ENCODE measurements at places on chromosomes 4 and X.

- no peak for DNase-seq
These were observed 352.2 kb downstream of the IDS start for GRCh38 chrX:149152941-149153340.

DNA sequence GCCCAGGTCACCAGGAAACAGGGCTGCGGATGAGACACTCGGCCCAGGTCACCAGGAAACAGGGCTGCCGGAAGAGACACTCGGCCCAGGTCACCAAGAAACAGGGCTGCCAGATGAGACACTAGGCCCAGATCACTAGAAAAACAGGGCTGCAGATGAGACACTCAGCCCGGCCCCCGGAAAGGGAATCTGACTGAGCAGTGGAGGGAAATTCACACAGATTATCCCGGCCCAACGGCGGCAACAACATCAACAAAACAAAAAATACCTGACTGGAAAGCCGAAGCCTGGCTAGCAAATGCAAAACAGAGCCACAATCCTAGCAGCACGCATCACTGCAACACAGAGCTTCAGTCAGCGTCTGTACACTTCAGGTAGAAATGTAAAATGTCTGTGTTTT is 20.7 kb downstream of the AFAP1 start:
- no peak for DNase-seq

- DNase-seq = no peak
These were observed 191.5 kb downstream of the SLC7A11 start for GRCh38 chr4:138050601-138051000.

GRCh38 chr4:52572936-52573485 is 86.1 kb downstream of the USP46 start:
- no peak for DNase-seq

- DNase-seq = no peak
These were observed 17.3 kb upstream of the FMR1 start for GRCh38 chrX:147894366-147894963.

DNA sequence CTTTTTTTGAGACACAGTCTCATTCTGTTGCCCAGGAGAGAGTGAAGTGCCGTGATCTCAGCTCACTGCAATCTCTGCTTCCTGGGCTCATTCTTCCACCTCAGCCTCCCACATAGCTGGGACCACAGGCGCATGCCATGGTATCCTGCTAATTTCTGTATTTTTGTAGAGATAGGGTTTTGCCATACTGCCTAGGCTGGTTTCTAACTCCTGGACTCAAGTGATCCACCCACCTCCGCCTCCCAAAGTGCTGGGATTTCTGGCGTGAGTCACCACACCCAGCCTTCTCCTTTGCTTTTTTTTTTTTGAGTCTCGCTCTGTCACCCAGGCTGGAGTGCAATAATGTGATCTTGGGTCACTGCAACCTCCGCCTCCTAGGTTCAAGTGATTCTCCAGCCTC is 94.1 kb downstream of the PDS5A start:
- DNase-seq = no peak

- no peak for DNase-seq
These were observed 65.4 kb upstream of the FAM9C start for GRCh38 chrX:13109817-13110216.

DNA sequence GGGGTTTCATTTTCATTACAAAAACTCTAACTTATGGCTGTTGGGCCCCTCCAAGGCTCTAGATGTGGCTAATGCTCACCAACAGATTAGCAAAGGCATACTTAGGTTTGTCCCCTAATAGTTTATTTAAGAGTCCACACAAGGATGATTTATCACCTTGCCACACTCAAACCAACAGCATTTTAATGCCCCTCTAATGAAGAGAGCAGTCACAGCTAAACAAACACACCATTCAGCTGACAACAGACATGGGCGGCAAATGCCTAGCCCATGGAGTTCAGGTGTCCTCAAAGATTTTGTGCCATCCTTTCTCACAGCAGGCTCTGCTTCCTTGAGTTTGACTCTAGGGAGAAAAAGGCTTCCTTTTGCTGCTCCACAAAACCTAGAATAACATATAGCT is 61.8 kb upstream of the CITED1 start:
- DNase-seq = no peak

- DNase-seq = no peak
These were observed 215.5 kb upstream of the ZFP42 start for GRCh38 chr4:187780070-187780469.

GRCh38 chr4:139643042-139643895 is 22.4 kb upstream of the MGST2 start:
- no peak for DNase-seq

DNA sequence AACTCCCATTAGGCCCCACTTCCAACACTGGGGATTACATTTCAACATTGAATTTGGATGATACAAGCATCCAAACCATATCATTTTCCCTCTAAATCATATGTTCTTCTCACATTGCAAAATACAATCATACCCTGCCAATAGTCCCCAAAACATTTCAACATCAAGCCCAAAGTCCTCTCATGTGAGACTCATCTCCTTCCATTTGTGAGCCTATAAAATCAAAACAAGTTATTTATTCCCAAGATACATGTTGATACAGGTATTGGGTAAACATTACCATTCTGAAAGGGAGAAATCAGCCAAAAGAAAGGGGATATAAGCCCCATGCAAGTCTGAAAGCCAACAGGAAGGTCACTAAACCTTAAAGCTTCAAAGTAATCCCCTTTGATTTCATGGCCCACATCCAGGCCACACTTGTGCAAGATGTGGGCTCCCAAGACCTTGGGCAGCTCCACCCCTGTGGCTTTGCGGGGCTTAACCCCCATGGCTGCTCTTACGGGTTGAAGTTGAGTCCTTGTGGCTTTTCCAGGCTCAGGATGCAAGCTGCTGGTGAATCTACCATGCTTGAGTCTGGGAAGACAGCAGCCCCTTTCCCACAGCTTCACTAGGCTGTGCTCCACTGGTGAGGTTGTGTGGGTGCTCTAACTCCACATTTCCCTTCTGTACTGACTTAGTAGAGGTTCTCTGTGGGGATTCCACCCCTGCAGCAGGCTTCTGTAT is 40.6 kb upstream of the SERTM2 start:
- DNase-seq = no peak

DNA sequence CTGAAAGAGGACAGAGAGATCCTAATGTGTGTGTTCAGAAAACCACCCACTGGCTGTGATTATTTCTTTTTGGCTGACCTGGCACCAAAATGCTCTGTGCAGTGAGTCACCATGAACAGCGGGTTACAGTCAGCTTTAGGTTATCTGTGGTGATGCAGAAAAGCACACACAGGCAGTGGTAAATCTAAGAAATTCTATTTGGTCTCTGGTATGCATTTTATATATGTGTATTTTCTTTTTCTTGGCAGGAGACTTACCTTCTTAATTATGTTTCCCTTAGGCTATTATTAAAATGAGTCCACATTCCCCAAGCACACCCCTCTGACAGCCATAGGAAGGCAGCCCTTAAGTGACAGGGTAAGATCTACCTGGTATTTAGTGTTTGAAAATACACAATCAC is 79.1 kb upstream of the TFDP3 start:
- DNase-seq = no peak

- DNase-seq = no peak
These were observed 115.5 kb upstream of the ZDHHC15 start for GRCh38 chrX:75638332-75638731.

GRCh38 chr4:18611026-18611425 is 589.5 kb upstream of the LCORL start:
- DNase-seq = no peak

DNA sequence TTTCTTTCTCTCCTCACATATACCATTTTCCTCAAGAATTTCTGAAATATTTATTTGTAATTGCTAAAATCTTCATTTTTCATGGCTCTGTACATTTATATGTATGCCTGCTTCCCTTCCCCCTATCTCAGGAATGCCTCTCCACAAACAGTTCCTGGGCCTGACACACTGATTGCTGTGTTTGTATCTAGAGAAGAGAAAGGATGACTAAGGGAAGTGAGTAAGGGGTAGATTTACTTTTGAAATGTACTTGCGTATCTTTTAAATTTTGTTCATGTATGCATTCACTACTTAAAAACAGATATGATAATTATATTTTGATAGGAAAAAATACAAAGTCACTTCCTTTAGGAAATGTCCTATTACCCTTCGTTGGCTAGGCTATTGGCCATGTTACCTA is 790.8 kb downstream of the PCDH18 start:
- no peak for DNase-seq

DNA sequence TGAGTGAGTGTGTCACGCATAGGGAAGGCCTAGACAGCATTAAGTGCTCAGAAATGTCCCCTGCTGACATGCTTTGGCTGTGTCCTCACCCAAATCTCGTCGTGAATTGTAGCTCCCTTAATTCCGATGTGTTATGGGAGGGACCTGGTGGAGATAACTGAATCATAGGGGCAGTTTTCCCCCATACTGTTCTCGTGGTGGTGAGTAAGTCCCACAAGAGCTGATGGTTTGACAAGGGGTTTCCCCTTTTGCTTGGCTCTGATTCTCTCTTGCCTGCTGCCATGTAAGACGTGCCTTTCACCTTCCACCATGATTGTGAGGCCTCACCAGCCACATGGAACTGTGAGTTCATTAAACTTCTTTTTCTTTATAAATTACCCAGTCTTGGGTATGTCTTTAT is 78.0 kb downstream of the NSUN7 start:
- DNase-seq = no peak

DNA sequence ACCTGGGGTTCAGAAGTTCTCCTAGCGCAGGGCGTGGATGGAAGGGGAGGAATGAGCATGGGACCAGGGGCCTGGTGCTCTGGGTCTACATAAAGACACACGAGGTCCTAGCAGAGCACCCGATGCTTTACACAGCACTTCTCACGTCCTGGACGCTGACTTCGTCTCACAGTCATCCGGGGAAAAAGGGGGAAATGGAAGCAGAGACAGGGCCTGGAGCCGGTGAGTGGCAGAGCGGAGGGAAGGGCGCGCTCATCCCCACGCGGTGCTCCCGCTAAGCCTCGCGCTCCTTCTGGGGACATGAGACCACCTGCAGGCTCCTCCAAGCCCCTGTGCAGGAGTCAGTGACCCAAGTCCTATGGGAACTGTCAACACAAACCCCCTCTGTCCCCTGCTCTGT is 157.7 kb downstream of the AFAP1 start:
- no peak for DNase-seq
